Hematopoietic multipotent progenitor cell (in vitro differentiated cells): ENCODE measurements at places on chromosomes 6 and 20.

DNA sequence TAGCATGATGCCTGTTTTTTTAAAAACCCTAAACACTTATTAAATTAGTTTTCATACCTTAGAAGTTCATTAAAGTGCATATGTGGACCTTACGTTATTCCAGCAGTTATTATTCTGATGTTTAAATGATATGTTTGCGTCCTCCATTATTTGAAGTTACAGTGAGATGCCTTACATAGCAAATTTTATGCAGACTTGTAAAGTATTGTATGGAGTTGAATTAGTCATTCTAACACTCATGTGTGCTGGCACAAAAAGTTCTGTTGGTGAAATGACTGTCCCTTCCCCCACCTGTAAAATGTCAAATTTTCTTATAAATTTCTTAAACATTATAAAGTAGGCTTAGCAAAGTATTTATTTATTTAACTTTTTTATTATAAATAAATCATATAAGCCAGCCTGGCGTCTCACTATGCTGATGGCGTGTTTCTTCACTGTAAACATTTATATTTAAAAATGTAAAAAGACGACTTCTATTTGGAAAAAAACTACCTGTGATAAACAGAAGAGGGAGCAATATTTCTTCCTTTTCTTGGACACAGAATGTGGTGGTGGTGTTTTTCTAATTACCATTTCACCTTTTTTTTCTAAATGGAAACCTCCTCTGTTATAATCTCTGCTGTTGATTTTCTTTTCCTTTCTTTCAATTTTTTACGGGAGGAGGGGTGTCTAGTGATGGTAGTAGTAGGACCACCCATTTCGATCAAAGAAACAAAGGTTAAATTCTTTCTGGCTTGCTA is 155.4 kb downstream of the RFPL4B start:
- no peak for DNase-seq

- peak; percentile 24 for DNase-seq
Measured at GRCh38 chr6:41942067-41942851, 651 bp upstream of the CCND3 start.

GRCh38 chr6:104201557-104201956 is 658.2 kb downstream of the HACE1 start:
- DNase-seq, result no peak

GRCh38 chr6:125811259-125811658 is 20.5 kb downstream of the NCOA7 start:
- peak; percentile 39 for DNase-seq

GRCh38 chr20:40692240-40693011 is 3.4 kb upstream of the MAFB start:
- no peak for DNase-seq

DNA sequence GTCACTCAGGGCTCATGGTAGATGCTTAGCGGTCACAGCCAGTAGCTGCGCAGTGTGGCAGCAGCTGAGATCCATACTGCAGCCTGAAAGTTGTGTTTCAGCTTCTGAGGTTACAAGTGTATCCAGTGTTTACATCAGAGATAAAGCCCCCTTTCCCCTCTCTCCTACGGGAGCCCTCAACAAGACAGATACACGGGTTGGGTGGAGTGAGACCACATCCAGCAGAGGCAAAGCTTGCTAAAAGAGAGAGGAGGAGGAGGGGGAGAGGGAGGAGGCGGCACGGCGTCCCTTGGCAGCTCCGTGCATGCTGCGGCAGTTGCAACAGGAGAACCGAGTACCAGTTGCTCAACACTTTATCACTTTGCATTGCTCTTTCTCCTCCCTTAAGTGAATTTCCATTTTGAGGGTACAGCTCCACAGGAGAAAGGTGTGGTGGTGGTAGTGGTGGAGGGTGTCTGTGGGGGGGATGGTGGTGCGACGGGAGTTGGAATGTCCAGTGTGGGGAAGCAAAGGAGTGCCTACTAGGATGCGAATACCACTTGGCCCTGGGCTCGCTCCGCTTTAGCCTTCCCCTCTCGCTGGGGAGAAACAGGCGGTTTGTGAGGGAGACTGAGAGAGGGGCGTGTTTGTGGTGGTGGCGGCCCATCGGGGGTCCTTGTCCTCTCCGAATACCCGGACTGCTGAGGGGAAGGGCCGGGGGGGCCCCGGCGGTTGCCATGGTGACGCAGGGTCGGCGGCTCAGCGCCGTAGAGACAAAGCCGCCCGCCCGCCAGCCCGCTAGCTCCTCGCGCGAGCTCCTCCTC is 405 bp upstream of the RNF182 start:
- no peak for DNase-seq

DNA sequence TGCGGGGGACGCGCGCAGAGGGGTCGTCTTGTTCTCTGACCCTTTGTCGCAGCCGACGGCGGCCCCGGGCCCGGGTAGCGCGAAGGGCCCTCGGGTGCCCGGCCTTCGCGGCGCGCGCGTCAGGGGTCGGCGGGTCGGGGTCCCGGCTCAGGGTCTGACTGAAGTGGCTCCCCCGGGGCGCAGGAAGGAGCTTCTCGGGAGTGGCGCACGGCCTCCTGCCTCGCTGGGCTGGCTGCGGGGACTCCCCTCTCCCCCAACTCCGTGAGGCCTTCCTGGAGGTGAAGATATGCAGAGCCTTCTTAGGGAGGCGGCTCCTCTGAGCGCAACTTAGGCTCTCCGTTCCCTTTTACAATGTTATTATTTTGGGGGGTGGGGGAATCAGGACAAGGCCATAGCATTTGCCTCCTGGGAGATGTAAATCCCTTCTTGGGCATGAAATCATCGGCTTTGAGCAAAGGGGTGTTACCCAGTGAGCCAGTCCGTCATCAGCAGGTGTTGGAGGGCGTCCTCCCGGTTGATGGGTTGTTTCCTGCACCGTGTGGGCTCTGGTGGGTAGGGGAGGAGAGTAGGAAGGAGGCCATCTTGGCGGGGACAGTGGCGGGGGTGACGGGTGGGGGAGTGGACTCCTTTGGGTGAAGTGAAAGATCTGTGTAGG is 523 bp downstream of the CDS2 start:
- DNase-seq, result peak; percentile 22

GRCh38 chr6:28589234-28589956 is 63.7 kb downstream of the GPX5 start:
- peak; percentile 76 for DNase-seq

DNA sequence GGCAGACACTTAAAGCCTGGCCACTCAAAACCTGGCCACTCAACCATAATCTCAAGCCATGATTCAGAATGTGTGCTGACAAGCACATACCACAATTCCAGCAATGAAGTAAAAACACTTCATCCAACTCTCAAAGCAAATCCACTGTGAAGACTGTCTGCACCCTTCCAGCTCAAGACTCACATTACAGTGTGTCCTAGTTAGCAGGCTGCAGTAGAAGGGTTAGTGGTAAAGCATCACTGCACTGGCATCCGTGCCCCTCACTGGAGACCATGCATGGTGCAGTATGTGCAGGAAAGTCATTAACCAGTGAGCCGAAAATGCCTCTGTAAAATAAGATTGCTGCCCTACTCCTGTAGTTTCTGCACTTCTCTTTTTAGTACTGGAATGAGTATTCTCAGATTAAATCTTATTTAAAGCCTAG is 43.4 kb downstream of the SLC23A2 start:
- no peak for DNase-seq
